ENCODE measurements at places on chromosomes 2 and 18. TPM values are rescaled to one million over a fixed set of nuclear protein-coding genes. Genes with fewer than 3 reads are reported as not detected.

Gene NBAS
- 51.8 TPM for total RNA-seq

Gene DPP4
- 39.9 TPM for total RNA-seq

DNA sequence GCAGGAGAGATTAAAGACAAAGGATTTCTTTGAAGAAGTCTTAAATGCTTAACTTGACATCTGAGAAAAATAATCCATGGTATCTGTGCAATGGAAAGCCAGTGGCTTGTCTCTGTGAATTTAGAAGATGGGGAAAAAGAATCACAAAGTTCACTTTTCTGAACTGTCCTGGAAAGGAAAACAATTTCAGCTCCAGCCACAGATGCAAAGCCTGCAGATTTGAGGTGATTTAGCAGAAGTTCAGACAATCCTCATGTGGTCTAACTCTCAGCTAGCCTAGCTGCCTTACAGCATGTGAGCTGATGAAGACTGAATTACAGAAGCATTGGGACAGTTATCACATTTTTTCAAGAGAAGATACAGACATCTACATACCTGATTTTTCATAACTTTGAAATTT, 126.7 kb upstream of the ITGB6 start:
- no peak overlapping the region for H3K4me3 ChIP-seq
- peaks cover 71% of the 10 kb centered on the region for H3K4me1 ChIP-seq
- H3K27me3 ChIP-seq = no peaks in the 10 kb centered on the region

DNA sequence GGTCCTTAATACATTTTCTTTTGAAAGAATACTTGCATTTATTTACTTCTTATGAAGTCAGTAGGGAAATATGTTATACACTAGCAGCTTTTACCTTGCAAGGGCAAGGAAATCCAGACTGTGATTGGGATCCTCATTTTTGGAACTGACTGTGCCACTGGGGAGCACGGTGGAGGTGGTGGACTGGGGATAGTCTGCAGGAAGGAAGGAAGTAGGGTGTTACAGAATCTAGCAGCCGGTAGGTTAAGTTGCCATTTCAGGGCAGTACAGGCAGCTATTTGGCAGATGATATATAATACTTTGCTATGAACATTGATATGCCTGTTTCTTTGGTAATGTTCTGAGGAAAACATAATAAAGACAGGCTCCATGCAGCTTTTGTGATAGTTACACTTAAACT, 238.3 kb downstream of the PHLPP1 start:
- no peak overlapping the region for H3K27ac ChIP-seq
- no peak for DNase-seq
- no peaks in the 10 kb centered on the region for H3K4me1 ChIP-seq
- no peaks in the 10 kb centered on the region for H3K36me3 ChIP-seq

DNA sequence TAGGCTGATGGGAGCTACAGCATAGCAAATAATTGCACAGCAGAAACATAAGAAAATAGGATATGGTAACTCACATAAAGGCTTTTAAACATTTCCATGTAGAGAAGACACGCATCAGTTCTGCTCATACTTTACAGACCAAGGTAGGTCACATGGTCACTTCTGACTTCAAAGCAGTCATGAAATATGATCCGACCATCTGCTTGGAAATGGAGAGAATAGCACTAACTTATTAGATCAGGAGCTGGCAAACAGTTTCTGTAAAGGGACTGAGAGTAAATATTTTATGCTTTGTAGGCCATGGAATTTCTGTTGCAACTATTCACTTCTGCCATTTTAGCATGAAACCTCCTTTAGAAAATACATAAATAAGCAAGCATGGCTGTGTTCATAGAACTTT, 936.6 kb upstream of the FANCL start:
- no peak for DNase-seq
- H3K4me1 ChIP-seq = no peaks in the 10 kb centered on the region
- no peaks in the 10 kb centered on the region for H3K27me3 ChIP-seq
- H3K4me3 ChIP-seq = no peak overlapping the region
- H3K27ac ChIP-seq = no peak overlapping the region
- no peaks in the 10 kb centered on the region for H3K36me3 ChIP-seq

DNA sequence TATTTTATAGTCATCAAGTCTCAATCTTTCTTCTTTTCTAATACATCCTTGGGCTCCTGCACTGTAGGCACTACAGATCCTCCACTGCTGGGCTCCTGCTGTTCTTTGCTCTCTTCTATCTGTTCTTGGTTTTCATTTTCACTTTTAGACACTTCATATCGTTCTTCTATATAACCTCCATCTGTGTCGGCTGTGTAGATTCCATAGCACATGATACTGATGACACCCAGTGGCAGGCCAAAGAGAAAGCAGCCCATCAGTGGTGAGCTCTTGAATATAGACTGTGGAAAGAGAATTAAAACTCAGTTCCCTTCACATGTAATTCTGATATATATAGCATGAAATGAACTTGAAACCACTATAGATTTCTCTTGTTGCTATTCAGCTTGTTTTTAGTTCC, 38.0 kb downstream of the TMX3 start:
- H3K4me1 ChIP-seq = peaks cover 7% of the 10 kb centered on the region
- no peak overlapping the region for H3K27ac ChIP-seq
- no peak overlapping the region for H3K4me3 ChIP-seq
- peaks cover 51% of the 10 kb centered on the region for H3K36me3 ChIP-seq
